ENCODE measurements at places on chromosomes 5 and 9.

DNA sequence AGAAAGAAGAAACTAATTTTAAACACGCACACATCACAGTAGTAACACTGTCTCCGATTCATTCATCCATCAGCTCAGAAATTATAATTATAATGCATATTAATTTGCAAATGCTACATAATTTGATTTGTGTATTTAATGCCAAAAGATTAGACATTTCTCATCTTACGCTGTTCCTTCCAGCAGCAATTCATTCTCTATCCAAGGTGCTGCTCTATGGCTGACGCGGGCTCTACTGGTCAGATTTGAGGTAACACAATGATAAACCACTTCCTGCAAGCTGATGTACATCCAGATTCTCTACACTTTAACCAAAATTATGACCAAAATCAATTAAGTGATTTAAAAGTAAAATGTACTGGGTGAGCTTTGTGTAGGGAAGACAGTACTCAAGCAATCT lies 77.9 kb upstream of the ICE1 start:
- no peak for DNase-seq

DNA sequence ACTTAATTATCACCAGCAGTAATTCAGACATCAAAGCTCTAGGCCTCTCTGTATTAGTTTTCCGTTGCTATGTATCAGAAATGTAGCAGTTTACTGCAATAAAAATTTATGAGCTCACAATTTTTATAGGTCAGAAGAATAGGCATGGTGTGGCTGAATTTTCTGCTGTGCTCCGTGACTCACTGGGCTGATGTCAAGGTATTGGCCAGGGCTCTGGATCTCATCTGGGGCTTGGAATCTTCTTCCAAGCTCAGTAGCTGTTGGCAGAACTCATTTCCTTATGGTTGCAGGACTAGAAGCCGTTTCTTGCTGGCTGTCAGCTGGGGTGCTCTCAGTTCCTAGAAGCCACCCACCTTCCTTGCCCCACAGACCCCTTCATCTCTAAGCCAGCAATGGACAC lies 66.3 kb downstream of the PSAT1 start:
- no peak for DNase-seq

DNA sequence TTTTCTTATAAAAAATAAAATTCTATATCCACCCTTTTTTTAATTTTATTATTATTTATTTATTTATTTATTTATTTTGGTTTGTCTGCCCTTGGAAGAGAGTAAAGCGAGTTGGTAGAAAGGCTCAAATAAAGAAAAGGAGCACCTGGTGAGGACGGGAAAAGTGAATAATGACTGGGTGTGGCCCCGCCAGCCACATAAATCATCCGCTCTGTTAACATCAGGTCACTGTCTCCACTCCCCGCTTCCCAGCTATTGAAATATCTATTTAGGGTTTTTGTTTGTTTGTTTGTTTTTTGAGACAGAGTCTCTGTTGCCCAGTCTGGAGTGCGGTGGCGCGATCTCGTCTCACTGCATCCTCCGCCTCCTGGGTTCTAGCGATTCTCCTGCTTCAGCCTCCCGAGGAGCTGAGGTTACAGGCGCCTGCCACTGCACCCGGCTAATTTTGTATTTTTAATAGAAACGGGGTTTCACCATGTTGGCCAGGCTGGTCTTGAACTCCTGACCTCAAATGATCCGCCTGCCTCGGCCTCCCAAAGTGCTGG lies 844 bp downstream of the POLR3G start:
- DNase-seq: no peak

DNA sequence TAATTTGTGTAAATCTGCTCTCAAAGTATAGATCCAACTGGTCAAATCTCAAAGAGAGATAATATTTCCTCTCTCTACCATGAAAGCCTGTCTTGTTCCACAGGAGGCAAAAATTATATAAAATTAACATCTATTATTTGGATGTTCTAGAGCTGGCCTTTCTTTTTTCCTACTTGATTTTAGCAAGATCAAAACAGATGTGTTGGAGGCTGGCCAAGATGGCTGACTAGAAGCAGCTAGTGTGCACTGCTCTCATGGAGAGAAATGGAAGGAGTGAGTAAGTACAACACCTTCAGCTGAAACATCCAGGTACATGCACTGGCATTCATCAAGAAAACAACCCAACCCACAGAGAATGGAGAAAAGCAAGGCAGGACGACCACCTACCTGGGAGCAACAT lies 298.6 kb upstream of the SLC24A2 start:
- no peak for DNase-seq

- DNase-seq: no peak
Observed at GRCh38 chr9:123300554-123300953, 32.2 kb upstream of the STRBP start.

Measured in omental fat pad (tissue), 4 donors.